ENCODE measurements at places on chromosomes 3 and 15.

DNA sequence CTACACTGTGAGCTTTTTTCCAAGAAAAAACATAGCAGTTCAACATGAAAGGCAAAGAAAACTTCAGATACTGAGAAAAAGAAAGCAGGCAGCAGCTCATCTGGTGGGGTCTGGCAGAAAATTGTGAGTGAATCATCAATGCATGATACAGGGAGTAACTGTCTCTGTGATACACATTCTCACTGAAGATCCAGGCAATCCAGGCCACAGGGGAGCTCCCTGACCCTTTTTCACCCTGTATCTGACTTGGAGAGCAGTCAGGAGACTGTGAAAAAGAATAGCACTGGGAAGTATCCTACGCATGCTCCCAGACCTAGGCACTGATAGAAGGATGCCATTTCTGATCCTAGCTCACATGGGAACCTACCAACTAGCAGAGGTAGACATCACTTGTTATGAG is 269.8 kb downstream of the MBNL1 start:
- no peak for DNase-seq

- peak; percentile 24 for DNase-seq
Observed at GRCh38 chr3:157533298-157534070, 30.3 kb upstream of the VEPH1 start.

DNA sequence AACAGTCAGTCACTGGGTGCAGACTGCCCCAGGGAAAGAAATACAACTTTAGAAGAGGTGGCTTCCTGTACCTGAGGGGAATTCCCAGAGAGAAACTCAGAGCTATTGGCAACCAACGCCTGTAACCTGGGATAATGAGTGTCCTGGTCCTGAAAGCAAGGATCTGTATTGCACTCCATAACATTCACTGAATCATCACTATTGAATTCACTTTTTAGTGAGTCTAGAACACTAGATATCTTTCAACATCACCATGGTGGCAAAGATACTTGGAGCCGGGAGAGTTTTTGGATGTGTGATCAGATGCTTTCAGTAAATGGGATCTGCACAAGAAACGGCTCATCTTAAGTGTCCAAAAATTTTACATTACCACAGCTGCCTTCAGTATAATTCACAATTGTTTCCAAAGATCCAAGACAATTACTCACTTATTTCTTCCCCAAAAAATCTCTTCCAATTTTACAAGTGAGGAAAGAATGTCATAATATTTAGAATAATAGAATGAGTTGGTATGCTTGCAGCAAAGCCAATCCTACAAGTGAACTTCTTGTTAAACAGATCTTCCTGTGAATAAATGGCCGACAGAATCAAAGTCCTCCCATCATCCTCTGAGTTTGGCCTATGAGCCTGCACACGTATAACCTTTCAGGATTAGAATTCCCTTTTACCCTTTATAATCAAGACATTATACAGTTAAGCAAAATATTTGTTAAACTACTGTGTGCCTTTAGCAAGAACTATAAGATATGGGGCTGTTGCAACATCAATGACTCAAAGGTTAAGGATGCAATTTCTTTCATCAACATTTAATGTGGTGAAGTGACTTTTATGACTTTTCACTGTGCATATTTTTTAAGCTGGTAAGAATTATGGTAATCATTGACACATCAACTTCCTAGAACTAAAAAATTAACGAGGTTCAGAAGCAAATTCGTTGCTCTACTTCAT is 243.3 kb upstream of the COL8A1 start:
- DNase-seq, result peak; percentile 64

DNA sequence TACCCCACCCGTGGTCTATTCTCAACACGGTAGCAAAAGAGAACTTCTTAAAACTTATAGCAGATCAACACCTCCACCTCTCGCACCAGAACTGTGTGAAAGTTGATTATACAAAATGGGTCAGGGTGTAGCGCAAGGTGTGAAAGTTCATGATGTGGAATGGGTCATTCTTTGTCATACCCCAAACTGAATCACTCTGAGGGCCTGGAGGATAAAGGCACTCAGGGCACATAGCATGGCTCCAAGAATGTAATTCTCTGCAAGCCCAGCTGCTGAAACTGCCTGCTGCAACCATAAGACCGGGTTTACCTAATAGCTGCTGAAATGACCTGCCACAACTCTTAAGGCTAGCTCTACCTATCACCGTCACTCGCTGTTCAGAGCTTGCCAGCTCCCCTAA is 70.0 kb downstream of the FOXP1 start:
- no peak for DNase-seq

DNA sequence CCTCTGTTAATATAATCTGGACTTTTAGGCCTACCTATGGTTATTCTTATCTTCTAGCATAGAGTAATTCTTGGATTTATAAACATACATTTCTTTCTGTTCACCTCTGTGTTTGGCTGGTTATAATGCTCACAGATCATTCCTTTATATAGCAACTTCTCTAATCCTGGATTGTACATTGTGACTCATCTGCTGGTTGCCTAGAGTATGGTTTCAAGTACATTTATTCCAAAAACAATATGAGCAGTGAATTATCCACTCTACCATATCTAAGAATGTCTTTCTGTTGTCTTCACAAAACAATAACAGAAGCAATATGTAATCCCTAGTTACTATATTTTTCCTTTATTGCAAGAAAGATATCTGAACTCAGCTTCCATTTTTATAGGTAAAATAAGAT is 35.3 kb downstream of the FSIP1 start:
- peak; percentile 78 for DNase-seq

- DNase-seq, result peak; percentile 8
Observed at GRCh38 chr3:49785565-49786356, 581 bp downstream of the IP6K1 start.

DNA sequence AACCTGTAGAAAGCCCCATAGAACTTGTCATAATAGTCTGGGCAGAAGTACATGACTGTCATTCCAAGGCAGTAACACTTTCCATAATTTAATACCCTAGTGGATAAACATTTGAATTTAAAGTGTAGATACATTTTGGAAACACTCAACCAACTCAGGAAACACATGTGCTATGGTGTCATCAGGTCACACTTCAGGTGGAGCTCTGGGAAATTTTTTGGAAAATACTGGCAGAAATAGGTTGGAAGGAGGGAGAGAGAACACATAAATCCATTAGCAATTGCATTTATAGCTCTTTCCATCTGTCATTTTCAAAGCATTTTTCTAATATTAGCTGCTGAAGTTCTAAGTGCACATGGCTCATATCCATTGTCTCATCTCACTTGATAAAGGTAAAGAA is 135.7 kb downstream of the MEIS2 start:
- DNase-seq, result no peak

- no peak for DNase-seq
Observed at GRCh38 chr15:73001840-73002239, 50.4 kb upstream of the NEO1 start.

DNA sequence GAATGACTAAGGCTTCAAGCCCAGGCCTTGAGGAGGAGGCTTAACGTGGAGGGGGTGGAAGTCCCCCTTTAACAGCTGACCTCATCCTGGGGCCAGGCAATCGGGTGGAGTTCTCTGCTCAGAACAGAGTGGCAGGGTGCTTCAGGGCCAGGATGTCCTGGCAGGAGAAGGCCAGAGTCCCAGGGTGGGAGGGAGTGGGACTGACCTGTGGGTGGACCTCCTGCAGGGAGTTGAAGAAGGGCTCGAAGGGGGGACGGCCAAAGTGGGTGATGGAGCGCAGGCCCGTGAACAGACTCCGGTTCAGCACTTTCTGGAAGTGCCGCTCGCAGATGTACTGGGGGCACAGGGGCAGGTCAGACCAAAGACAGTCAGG is 19.6 kb downstream of the DUOX2 start:
- no peak for DNase-seq

DNA sequence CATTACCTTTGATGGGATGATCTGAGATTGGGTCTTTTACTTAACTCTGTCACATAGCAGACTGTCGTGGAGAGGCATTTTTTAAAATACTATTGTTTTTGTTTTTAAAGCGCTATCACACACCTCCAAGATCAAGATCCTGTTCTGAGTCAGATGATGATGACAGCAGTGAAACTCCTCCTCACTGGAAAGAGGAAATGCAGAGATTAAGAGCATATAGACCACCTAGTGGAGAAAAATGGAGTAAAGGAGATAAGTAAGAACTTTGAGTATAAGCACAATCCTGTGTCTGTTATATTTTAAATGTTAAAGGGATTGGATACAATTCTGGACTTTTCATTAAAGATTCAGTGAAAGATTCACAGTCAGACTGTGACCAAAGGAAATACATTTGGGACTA is 18.4 kb upstream of the ZBTB47 start:
- DNase-seq, result peak; percentile 51

- DNase-seq, result no peak
Observed at GRCh38 chr3:58743296-58743695, 76.7 kb upstream of the FAM3D start.

GRCh38 chr3:120093911-120094775 is at the start of gene GSK3B:
Gene GSK3B, minus strand, starts transcription at chr3:120094447. Its CDS starts 1,013 bp downstream, at chr3:120093434.
- DNase-seq, result peak; percentile 63

DNA sequence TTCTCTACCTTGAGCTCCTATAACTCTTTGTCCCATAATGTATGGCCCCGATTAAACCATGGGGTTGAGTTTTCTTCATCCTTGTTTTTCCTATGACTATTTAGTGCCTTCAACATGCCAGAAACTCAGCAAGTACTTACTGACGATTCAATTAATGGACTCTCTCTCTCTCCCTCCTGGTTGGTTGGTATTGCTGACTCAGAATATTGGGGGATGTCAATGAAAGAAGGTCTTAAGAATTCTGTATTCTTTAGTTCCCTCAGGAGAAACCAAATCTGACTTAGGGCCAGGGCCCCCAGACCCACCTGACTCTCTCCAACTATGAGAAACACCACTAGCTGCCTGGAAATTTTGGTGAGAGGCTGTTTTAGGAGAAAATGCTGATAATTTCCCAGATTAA is 40.8 kb downstream of the TM4SF4 start:
- DNase-seq, result no peak

DNA sequence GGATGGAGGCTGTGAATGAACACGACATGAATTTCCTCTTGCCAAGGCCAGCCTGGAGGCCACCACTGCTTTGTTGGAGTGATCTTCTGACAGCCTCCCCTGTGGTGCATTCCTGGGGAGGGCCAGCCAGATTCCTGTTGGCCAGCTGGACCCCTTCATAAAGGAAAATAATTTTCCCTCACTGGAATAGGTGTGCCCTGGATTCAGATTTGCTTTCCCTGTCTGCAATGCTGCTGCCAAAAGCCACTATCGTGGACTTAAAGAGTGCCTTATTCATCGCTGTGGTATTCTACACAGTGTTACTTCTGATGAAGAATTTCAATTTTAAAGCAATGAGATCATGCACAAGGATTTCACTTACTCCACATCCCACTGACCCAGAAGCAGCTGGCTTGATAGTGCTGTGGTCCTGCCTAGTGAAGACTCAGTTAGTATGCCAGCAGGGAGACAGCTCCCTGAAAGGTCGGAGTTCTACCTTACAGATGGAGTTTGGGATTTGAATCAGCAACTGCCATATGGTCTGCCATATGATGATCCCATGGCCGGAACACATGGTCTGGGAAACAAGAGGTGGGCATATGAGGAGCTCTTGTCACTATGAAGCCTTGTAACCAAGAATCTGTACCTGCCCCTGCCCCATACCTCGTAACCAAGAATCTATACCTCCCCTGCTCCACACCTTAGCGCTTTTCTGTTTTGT is 145.2 kb downstream of the KLF13 start:
- peak; percentile 72 for DNase-seq

GRCh38 chr15:58549785-58550074 is 117.9 kb downstream of the LIPC start:
- no peak for DNase-seq

DNA sequence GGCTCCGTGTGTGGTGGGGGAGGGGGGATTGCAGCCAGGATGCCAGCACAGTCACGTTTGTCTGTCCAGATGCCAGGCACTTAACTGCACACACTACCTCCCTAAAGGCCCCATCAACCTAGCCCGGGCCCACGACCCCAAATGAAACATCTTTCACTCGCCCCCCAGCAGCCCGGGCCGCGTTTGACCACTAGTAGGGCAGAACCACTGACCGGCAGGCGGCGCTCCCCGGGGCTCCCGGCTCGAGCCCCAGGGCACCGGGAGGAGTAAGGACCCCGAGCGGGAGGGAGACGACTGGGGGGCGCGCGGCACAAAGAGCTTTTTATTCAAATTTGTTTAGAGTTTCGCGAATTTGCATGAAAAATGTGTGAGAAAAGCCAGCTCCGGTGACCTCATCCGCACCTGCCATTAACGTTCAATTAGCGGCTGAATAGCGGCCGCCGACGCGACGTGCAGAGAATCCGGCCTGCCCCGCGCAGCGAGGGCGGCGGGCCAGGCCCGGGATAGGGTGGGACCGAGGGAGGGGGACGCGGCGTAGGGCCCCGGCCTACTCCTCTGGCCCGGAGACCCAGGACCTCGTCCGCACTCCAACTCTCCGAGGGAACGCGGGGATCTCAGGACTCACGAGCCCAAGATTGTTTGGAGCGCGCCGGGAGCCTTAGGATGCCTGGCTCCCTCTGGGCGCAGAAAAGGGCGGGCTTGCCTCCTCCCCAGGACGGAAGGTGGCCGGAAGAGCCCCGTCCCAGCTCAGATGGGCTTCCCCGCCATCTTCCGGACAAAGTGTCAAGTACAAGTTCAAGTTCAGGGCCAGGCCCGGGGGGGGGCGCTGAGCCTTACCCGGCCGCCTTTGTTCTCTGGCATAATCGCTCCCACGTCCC is 64.9 kb upstream of the POLG start:
- DNase-seq, result no peak

GRCh38 chr3:129422897-129423296 is 5.5 kb downstream of the EFCAB12 start:
- DNase-seq, result no peak

DNA sequence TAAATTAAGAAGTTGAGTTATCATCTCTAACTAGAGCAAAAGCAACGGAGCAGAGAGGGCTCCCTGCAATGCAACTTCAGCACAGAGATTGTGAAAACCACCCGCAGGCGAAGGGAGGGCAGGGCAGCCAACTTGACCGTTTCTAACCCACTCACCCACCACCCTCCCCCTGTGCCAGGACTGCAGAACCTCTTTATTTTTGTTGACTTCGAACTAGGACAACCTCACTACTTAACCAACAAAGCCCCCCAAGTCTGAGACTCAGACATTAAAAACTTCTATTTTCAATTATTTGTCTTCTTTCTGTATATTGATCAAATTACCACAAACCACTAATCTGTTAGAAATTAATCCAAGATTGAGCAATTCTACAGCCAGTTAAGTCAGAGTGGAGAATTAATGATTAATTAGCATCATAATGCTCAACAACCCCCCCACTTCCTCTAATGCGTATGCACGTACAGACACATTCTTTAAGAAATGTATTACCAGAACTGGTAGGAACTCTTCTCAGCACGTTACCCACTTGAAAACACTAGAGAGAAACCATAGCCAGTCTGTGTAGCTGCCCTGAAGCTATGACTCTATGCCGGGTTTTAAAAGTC is 2.0 kb downstream of the MGLL start:
- peak; percentile 90 for DNase-seq

- DNase-seq, result no peak
Observed at GRCh38 chr15:82943176-82943575, 9.3 kb downstream of the HOMER2 start.

- no peak for DNase-seq
Observed at GRCh38 chr15:24662991-24663390, 12.6 kb upstream of the NPAP1 start.

- no peak for DNase-seq
Observed at GRCh38 chr3:114112696-114113095, 56.2 kb downstream of the QTRT2 start.

All from kidney glomerular epithelial cell (primary cell).